ENCODE measurements at places on chromosomes 1 and 21. TPM values are rescaled to one million over a fixed set of nuclear protein-coding genes. Genes with fewer than 3 reads are reported as not detected.

GUK1 gene
- 106 TPM for polyA plus RNA-seq

S1PR1 gene
- 185 TPM for polyA plus RNA-seq

FH gene
- 51.9 TPM for polyA plus RNA-seq

MCL1 gene
- polyA plus RNA-seq = 118 TPM

CRNN gene
- polyA plus RNA-seq = not detected

IVL gene
- not detected for polyA plus RNA-seq

ST6GALNAC5 gene
- polyA plus RNA-seq = 9.1 TPM

SYT14 gene
- 0.27 TPM for polyA plus RNA-seq

TMOD4 gene
- 1.7 TPM for polyA plus RNA-seq

ZNF687 gene
- polyA plus RNA-seq = 18.3 TPM

RSPO1 gene
- 2.2 TPM for polyA plus RNA-seq

HSD11B1 gene
- polyA plus RNA-seq = 5.5 TPM

FAM151A gene
- 0.69 TPM for polyA plus RNA-seq

TCP10L gene
- 0.85 TPM for polyA plus RNA-seq

FCRL2 gene
- 0.17 TPM for polyA plus RNA-seq

DDX59 gene
- polyA plus RNA-seq = 39.2 TPM

CD160 gene
- polyA plus RNA-seq = 2.2 TPM

EPHB2 gene
- 15.1 TPM for polyA plus RNA-seq

BGLAP gene
- 7.8 TPM for polyA plus RNA-seq
